NCI-H1417 treated with DMSO at 0.1 percent for 48 hours (cell line): ENCODE measurements at places on chromosomes 6 and 20.

- DNase-seq: no peak
Observed at GRCh38 chr6:110140650-110141049, 38.8 kb downstream of the WASF1 start.

DNA sequence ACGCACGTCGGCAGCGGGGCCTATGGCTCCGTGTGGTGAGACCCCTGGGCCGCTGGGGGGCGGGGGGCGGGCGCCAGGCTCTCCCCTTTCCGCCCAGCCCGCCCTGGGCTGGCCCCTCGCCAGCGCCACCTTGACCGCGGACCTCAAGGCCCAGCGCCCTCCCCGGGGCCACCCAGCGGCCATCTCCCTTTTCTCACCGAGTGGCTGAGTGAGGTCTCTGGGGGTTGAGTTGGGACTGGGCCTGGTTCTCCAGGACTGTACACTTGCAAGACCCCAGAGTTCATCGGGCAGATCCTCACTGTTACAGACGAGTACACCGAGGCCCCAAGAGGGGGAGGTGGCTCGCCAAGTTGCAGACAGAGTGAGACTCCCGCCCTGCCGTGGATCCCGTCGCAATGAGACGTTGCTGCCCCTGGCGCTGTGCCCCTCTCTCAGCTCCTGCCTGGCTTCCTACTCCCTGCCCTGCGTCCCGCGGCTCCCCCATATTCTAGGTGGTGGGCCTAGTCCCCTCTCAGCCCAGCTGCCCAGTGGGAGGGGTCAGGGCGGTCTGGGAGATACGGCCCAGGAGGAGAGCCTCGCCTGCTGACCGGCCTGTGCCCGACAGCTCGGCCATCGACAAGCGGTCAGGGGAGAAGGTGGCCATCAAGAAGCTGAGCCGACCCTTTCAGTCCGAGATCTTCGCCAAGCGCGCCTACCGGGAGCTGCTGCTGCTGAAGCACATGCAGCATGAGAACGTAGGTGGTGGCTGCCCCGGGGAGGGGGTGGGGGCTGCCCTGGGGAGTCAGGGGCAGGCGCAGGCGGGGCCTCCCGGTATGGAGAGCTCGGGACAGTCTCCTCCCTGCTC is 576 bp downstream of the MAPK13 start:
- no peak for DNase-seq

GRCh38 chr6:164533045-164533362 is 776.4 kb downstream of the C6orf118 start:
- no peak for DNase-seq

DNA sequence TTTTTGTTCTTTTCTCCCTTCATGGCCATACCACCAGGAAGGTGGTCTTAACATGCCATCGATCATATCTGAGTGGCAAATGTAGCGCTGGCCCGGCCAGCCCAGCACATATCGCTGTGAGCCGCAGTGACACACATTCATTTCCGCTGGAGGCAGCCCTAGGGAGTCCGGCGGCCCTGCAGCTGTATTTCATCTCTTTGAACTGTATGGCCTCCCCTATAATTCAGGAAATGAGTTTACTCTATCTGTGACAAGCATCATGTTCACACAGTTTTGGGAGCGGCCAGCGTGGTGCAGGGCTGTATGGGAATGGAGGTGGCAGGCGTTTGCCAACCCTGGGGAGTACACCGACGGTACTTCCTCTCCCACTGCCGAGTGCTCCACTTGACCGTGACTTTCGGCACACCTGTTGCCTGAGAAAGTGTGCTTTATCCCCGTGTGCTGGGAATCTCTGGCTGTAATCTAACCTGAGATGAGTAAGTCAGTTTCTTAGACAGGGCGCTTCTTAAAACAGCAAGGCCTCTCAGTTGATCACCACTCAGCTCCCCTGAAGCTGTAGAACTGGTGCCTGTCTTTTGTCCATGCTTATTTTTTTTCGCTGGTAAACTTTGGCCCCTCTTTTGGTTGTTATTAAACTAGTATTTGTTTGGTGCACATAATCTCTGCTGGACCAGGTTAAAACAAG is 257.1 kb upstream of the TAB2 start:
- DNase-seq: peak; percentile 20

- DNase-seq: no peak
Observed at GRCh38 chr6:144262470-144263369, 22.4 kb upstream of the UTRN start.

- DNase-seq: no peak
Observed at GRCh38 chr20:44773070-44773829, 27.6 kb downstream of the KCNK15 start.

- no peak for DNase-seq
Observed at GRCh38 chr6:157240059-157240959, 83.0 kb downstream of the TMEM242 start.

GRCh38 chr20:55386686-55387085 is 618.6 kb downstream of the CBLN4 start:
- no peak for DNase-seq

GRCh38 chr20:48128436-48128835 is 343.2 kb upstream of the SULF2 start:
- DNase-seq: no peak

DNA sequence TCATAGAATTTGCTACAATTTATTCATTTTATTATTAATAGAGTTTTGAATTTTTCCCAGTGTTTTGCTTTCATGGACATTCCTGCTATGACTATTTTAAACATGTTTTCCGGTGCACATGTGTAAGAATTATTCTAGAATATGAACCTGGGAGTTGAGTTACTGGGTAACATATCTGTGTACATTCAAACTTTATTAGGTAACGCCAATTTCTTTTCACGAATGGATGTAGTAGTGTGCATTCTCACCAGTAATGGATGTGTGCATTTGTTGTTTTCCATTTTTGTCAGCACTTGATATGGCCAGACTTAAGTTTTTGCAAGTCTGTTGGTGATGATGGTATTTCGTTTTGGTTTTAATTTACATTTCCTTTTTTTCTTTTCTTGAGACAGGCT is 118.8 kb downstream of the CDKAL1 start:
- no peak for DNase-seq

DNA sequence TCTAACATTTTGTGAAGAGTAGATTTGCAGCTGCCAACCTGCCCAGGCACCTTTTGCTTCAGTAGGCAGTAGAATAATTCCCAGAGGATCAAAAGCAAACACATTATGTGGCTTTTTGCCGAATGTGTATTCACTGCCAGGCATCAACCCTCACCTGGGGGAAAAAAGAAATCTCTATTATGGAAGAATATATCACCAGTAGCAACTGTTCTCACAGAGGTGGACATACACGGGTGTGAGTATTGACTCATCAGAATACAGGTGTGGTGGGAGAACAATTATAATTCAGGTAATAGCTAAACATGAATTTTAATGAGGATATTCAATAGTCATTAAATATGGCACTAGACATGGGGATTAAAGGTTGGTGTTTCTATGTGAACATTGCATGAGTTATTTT is 910.7 kb downstream of the TFAP2A start:
- DNase-seq: peak; percentile 35

GRCh38 chr20:40467703-40468411 is 221.2 kb downstream of the MAFB start:
- no peak for DNase-seq

- no peak for DNase-seq
Observed at GRCh38 chr6:106214531-106214930, 111.0 kb downstream of the ATG5 start.

DNA sequence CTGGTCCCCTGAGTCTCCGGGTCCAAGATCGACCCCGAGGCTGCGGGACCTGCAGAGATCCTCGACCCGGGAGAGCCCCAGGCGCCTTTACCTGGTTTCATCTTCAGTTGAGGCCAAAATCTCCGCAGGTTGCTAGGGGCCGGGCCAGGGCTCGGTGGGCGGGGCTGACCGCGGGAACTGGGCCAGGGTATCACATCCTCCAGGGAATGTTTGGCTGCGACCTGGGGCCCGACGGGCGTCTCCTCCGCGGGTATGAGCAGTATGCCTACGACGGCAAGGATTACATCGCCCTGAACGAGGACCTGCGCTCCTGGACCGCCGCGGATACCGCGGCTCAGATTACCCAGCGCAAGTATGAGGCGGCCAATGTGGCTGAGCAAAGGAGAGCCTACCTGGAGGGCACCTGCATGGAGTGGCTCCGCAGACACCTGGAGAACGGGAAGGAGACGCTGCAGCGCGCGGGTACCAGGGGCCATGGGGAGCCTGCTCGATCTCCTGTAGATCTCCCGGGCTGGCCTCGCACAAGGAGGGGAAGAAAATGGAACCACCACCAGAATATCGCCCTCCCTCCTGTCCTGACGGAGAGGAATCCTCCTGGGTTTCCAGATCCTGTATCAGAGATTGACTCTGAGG is 53.8 kb upstream of the POLR1H start:
- no peak for DNase-seq

GRCh38 chr6:82138075-82138791 is 109.3 kb downstream of the IBTK start:
- no peak for DNase-seq

GRCh38 chr6:157096522-157096921 is 226.8 kb downstream of the TMEM242 start:
- no peak for DNase-seq

DNA sequence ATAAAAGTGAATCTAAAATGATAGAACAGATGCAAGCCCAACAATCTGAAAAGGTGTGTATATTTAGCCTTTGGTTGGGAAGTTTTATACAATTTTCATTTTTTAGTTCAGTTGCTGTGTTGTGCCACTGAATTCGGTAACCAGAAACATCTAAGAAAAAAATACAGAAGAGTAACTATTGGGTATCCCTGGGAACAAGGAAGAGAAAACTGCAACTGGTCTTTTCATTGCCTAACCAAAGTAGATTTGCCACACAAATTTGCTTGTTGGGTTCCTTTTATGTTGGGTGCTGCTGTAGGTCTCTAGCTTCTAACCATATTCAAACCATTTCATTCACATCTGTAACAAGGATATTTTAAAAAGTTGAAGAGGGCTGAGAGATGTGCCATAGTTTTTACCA is 2.8 kb upstream of the TMEM30A start:
- DNase-seq: no peak

DNA sequence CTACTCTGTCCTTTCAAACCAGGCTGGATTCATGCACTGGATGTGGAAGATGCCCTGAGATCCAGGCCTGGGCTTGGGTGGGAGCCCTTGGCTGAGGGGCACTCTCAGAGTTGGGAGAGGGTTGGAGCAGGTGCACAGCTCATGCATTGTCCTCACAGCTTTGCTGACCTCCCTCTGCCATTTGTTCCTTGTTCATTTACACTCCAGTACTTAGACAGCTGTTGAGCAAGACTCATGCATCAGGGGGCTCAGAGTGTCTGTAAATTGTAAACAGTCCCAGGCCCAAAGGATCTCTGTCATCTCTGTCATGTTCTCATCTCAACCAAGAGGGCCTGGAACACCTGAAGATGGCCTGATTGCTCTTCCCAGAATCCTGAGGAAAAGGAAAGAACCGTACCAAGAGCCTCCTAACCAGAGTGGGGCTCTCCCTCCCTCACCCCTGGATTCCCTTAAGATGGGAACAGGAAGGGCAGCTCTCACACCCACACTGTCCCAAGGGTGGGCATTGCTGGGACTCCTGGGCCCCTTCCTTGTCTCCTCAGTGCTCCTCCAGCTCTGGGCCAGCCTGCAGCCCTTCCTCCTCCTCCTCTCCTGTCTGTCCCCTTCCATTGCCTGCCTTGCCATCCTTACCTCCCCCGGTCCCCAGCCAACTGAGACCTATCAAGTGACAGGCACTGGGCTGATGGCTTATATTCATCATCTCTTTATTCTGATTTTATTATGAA is 132.9 kb downstream of the FOXO3 start:
- DNase-seq: no peak

DNA sequence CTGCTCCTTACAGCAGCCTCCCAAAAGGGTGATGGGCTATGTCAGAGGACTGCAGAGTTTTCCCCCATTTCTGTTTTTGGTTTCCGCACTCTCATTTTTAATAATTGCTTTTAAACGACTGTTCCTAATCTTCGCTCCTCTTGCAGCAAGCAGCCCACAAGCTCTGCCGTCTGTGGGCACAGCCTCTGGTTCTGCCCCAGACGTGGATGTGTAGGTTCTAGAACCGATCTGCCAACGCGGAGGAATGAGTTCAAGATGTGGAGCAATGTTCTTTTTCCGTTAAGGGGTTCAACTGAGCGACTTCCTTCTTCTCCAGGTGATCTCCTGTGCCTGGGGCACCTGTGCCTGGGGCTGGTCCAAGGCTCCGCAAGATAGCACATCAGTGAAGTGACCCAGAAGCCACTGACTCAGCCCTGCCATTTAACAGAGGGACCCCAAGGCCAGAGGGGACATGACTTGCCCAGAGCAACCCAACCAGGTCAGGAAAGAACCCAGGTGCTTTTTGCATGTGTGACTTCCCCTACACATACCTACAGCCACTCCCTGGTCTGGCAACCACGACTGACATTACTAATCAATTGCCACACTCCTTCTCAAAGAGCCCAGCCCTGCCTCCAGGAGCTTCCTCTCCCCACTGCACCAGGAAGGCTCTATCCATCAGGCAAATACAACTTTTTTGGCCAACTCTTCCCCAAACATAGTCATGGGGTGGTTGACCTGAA is 22.7 kb downstream of the PMEPA1 start:
- DNase-seq: no peak

DNA sequence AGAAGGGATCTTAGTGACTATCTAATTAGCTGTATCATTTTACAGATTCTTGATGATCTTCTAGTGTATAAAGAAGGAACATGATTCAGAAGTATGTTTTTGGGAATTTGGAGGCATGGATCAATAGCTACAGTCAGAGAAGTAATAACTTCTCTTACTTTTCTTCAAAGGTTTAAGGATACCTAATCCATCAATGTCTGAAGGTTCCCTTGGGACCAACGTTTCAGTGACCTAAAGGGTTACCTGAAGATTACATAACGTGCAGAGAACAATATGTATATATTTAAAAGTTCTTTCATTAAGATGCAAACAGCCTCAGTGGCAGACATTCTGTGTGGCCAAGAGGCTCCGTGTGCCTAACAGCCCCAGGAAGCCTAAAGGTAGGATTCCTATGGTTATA is 3.2 kb downstream of the HDAC2 start:
- DNase-seq: no peak

DNA sequence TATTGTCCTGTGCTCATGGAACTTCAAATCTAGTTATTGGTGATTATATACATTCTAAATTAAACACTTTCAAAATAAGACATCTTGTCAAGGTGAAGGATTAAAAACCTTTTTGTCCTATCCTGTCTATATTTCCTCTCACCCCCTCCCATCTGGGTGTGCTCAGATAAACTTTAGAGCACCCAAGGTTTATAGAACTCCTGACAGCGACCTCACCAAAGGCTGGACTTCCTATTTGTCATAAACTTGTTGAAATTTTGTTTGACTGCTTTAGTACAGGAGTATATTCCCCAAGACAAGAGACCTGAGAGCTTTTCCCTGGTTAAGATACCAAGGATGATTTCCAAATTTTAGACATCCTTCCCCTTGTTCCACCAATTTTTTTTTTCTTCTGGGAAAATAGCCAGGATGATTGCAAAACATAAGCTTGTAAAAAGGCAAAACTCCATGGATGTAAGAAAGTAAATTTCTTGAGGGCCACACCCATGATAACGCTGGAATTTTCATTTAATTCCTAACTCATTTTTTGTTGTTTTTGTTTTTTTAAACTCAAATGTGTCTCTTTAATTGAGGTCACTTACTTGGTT is 33.0 kb downstream of the CARMIL1 start:
- no peak for DNase-seq

DNA sequence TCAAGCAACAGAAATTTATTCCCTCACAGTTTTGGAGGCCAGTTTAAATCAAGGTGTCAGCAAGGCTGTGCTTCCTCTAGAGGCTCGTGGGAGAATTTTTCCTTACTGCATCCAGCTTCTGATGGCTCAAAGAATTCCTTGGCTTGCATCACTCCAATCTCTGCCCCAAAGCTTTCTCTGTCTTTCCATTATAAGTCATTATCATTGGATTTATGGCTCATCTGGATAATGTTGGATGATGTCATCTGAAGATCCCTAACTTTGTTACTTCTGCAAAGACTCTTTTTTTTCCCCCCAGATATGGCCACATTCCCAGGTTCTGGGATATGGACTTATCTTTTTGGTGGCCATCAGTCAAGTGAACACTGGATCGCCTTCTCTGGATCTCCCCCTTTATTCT is 146.3 kb upstream of the B3GAT2 start:
- no peak for DNase-seq
